ENCODE measurements at places on chromosomes 13 and 19.
A peak's percentile ranks its signal among the peaks of the same experiment; 100 is the strongest.

DNA sequence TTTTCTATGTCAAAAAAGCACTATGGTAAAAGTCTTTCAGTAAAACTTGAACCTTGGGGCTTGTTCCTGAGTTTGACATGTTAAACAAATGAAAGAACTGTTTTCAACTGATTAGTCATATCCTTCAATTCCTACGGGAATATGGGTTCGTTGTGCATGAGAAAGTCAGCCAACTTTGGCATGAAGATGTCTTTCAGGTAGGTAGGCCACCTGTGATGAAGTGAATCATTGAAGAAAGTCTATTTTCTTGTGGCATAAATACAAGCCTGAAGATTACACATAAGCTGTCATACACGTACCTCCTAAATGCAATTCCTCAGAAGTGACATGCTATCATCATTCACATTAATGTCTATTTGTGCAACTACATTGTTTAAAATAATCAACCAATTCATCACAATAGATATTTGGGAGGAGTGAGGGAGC, 513.0 kb downstream of the IRS2 start:
- H3K36me3 ChIP-seq: no peaks in the 10 kb centered on the region
- no peak overlapping the region for H3K27ac ChIP-seq
- H3K4me1 ChIP-seq: no peaks in the 10 kb centered on the region

DNA sequence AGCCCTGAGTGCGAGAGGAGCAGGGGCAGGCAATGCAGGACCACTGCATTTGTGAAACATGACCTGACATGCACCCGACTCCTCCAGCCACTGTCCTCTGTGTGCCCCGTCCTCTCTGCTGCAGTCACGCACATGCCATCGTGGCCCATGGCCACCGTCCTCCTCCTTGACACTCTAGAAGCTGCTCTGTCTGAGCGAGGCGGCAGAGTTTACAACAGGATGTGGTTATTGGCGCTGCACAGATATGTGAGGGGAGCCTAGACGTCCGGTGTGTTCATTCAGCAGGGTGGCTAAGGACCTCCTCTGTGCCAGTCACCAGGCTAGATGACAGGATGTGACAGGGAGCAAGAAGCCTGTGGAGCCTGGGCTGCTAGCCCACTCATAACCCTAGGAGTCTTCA, 277.8 kb downstream of the FOXO1 start:
- H3K4me3 ChIP-seq: peak overlapping the region; percentile 71
- H3K27ac ChIP-seq: peak overlapping the region; percentile 95
- peaks cover 44% of the 10 kb centered on the region for H3K4me1 ChIP-seq
- H3K27me3 ChIP-seq: no peaks in the 10 kb centered on the region
- peaks cover 7% of the 10 kb centered on the region for H3K36me3 ChIP-seq

DNA sequence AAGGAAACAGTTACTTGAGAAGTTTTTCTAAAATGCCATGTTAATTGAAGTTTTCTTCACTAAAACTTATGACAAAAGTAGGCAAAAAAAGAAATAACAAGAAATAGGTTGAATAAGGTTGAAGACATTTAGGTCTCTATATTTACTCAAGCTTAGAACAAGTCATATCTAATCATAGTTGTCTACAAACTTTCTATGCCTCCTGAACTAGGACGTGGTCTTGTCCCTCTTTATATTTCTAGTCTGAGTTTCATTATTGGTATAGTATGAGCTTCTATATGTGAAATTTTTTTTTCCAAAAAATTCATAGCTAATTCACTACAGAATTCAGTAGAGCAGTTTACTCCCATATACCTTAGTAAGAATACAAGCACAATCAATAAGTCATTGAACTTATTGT, 836.4 kb downstream of the SLITRK6 start:
- no peak overlapping the region for H3K27ac ChIP-seq
- H3K4me3 ChIP-seq: no peak overlapping the region
- DNase-seq: no peak
- H3K36me3 ChIP-seq: no peaks in the 10 kb centered on the region
- H3K27me3 ChIP-seq: no peaks in the 10 kb centered on the region
- no peaks in the 10 kb centered on the region for H3K4me1 ChIP-seq

GRCh38 chr13:114019367-114019766, 45.5 kb upstream of the C13orf46 start:
- H3K4me3 ChIP-seq: no peak overlapping the region
- H3K27ac ChIP-seq: no peak overlapping the region
- H3K36me3 ChIP-seq: peaks cover 32% of the 10 kb centered on the region

DNA sequence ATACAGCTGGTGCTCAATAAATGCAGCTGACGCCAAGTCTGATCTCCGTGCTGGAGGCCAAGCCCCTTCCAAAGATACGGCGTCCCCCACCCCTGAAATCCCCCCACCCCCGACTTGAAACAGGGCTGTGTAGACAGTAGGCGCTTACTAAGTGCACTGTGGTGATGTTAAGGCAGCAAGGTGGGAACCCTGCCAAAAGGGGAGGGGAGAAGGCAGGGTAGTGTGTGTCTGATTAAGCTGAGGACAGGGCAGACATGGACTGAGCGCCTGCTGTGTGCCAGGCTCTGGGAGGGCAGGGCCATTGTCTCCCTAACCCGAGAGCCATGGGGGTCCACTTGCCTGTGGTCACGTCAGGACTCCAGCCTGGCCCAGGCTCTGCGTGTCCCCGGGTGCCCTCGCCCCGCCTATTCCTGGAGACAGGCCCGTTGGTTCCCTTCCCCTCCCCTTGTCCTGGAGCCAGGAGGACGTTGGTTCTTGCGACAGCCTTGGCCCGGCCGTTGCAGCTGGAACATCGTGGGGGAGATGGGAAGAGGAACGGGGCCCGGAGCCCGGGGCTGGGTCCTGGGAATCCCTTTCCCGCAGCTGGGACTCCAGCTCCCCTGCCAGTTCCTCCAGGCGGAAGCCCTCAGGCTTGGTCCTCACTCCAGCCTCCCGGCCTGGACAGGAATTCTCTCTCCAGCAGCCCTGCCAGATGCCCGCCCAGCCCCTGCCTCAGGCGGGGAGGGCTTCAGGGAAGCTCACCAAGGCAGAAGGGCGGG, 1.7 kb upstream of the ELANE start:
- peak; percentile 53 for DNase-seq
- H3K27ac ChIP-seq: no peak overlapping the region
- H3K36me3 ChIP-seq: no peaks in the 10 kb centered on the region
- H3K4me3 ChIP-seq: no peak overlapping the region
- no peaks in the 10 kb centered on the region for H3K4me1 ChIP-seq

- peak; percentile 55 for DNase-seq
- peaks cover 15% of the 10 kb centered on the region for H3K27me3 ChIP-seq
- no peak overlapping the region for H3K27ac ChIP-seq
- no peaks in the 10 kb centered on the region for H3K4me1 ChIP-seq
Observed at GRCh38 chr13:53200498-53201453, 172.2 kb downstream of the OLFM4 start.

- H3K27me3 ChIP-seq: peaks cover 32% of the 10 kb centered on the region
- H3K4me3 ChIP-seq: no peak overlapping the region
- no peaks in the 10 kb centered on the region for H3K4me1 ChIP-seq
- H3K36me3 ChIP-seq: no peaks in the 10 kb centered on the region
Observed at GRCh38 chr13:25440061-25440460, 68.3 kb downstream of the ATP8A2 start.

Measured in activated CD4-positive, alpha-beta T cell treated with anti-CD3 and anti-CD28 coated beads for 36 hours (primary cell).